ENCODE measurements at places on chromosomes 7 and 10.

- DNase-seq = no peak
These were observed 782.3 kb upstream of the GHITM start for GRCh38 chr10:83357004-83357403.

- peak; percentile 47 for DNase-seq
These were observed 139.4 kb downstream of the EPC1 start for GRCh38 chr10:32207544-32207943.

DNA sequence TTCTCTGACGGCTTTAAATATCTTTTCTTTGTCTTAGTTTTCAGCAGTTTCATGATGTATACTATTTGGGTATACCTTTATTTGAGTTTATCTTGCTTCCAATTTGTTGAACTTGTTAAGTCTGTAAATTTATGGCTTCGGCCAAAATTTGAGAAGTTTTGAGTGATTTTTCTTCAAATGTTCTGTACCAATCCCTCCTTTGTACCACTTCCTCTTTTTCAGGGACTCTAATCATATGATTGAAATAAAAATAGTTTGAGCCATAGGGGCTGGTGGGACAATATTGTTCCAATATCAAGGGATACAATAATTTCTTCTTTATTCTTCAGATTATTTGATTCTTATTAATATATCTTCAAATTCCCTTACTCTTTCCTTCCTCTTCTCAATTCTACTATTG lies 43.1 kb upstream of the CTTNBP2 start:
- no peak for DNase-seq

DNA sequence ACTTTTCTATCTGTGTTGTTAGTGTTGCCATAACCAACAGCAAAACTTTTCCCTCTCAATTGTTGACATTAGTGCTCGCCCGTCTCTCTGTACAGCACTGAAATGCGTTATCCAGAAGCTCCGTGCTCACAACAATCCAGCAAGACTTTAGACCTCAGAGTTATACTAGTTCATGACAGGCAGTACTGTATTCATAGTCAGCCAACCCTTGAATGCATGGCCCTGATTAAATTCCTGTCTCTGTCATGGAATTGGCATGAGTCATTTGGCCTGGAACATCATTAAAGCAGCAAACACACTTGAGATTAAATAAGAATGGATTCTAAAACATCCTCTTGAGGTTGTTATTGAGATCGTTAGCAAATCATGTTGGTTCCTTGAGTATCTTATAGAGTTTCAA lies 405.5 kb upstream of the C7orf33 start:
- no peak for DNase-seq

- DNase-seq = no peak
These were observed 248.8 kb upstream of the FZD8 start for GRCh38 chr10:35890676-35891495.

- no peak for DNase-seq
These were observed 302.2 kb upstream of the CACNA2D1 start for GRCh38 chr7:82745820-82746219.

All from naive thymus-derived CD8-positive, alpha-beta T cell (primary cell).